ENCODE measurements at places on chromosomes 16 and 17.

GRCh38 chr17:29563816-29564215, 3.0 kb downstream of the ABHD15 start:
- DNase-seq = no peak

- no peak for DNase-seq
Observed at GRCh38 chr17:81934850-81935708, 2.0 kb downstream of the PYCR1 start.

GRCh38 chr17:38896346-38896954, 26.6 kb downstream of the LASP1 start:
- no peak for DNase-seq

GRCh38 chr16:505479-506245, 21.9 kb upstream of the CAPN15 start:
- no peak for DNase-seq

DNA sequence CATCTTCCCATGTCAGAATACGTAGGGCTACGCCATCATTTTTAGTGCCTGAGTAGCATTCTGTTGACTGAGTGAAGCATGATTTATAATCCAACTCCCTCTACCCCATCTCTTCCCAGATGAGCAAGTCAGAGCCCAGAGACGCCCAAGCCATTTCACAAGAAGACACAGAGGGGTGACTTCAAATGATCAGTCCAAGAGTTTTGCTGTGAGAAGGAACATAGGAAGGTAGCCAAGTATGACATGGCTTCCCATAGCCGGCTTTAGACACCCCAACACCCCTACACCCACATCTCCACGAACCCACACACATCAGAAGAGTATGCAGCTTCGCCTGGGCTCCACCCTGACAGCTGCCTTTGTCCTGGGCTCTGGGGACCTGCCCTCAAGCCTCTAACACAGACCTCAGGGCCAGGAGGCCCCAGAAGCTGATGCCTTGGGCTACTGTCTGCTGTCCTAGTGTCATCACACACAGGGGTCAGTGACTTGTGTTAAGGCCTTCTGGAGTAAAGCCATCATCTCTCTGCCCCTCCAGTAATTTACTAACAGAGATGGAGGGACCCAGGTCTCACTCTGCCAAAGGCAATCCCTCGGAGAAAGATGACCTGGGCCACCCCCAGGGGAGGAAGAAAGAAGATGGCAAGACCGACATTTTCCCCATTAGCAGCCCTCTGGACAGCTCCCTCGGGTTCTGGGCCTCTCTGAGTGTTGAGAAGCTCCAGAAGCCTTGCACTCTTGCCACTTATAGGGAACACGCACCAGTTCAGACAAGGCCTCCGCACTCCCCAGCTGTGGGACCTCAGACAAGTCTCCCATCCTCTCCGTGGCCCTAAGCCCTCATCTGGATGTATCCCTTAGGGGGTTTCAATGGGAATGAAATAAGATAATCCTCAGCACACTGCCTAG, 38.7 kb upstream of the MRPS23 start:
- no peak for DNase-seq

DNA sequence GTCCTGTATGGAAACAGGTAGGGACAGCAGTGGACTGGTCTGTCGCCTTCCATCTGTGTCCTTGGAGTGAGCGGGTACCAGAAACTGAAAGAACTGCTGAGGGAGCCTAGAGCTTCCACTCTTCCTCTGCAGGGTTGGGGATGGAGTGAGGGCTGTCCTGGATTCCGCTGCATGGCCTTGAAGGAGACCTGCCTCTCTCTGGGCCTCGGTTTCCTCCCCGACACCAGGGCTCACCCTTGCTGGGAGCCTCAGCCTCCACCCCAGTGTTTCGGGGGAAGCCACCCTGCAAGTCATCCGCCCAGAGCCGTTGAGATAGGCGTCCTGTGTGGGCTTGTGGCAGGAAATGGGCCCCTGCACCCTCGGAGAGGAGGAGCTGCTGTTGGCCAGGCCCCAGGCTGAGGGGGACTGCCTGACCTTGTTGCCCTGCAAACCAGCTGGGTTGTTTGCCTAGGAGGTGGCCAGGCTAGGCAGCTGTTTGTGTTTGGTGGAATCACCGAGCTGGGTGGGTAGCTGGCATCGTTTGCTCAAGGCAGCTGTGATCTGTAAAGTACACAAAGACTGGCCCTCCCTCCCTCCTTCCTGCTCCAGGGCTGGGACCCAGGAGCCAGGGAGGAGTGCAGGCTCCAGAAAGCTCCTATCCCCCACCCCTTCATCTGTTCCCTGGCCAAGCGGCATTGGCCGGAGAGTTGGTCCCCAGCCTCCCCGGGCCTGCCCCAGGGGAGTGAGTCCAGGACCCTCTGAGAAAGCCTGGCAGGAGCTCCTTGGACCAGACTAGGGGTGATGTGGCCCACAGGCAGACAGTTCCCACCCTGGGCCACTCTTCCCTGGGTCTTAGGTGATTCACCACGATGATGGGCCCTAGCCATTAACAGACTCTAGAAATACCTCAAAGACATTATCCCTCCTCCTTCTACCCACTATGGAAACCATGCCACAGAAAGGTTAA, 1.3 kb downstream of the RAB37 start:
- peak; percentile 93 for DNase-seq

All from stimulated activated naive CD8-positive, alpha-beta T cell treated with anti-CD3 and anti-CD28 coated beads, Interleukin-15, amount 100 ng/mL, for 72 hours (primary cell).